Endodermal cell (in vitro differentiated cells): ENCODE measurements at places on chromosomes 1 and 21. TPM values are rescaled to one million over a fixed set of nuclear protein-coding genes. Genes with fewer than 3 reads are reported as not detected.
A peak's percentile ranks its signal among the peaks of the same experiment; 100 is the strongest.

DNA sequence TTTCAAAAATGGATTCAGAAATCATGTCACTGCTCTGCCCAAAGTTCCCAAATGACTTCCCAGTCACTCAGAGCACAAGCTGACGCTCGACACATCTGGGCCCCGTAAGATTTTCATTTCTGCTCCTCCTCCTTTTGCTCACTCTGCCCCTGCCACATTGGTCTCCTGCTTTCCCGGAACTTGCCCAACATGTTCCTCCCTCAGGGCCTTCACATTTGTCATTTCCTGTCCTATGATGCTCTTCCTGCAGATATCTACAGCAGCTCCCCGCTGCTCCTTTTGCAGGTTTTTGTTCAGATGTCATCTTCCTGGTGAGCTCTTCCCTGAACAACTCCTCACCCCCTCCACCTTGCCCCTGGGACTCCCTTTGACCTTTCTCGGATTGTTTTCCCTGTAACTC, 58.5 kb upstream of the IVNS1ABP start:
- DNase-seq: no peak

DNA sequence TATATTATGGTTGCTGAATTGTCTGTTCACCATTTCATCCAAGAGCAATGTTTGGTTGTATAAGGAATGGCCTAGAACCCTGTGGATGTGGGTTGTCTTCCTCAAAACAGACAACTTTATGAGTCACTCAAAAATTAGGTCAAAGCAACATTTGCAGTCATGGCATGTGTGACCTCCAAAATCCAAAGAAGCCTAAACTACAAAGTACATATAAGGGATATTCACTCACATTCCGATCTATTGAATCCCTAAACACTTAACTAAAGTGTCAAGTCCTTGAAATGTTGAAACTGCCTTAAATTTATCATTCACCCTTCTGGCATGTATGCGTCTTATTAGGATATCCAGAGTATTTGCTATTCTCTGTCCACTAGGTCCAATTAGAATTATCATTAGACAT, 491.5 kb downstream of the NUF2 start:
- no peak for DNase-seq

- DNase-seq: no peak
Measured at GRCh38 chr1:22781483-22781882, 70.8 kb downstream of the EPHB2 start.

DNA sequence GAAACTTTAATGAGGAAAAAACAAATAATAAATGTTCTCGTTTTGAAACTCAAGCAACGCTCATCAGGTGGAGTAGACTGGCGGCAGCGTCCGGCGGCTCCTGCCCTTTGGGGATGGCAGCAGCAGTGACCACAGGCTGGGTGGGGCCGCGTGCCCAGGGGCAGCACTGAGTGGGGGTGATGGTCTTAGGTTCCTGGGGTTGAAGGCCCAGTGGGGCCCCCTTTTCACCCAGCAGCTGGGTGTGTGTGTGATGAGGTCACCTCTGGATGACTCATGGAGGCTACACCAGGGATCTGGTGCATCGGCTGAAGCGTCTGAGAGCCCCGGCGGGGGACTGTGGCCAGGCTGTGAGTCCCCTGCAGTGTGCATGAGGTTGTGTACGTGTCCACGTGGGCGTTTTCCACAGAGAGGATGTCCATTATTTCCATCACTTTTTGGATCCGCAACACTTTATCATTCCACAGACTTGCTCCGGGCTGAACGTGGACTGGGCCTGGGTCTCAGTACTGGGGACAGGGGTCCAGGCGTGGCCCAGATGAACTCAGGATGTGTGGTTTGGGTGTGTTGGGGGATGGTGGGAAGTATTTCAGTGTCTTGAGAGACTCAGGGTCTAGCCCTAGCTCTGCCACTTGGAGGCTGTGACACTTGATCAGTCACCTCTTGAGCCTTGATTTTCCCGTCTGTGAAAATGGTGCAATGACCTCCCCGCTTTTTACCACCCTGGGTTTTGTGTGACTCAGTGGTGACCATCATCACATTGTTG, 25.6 kb downstream of the LDLRAP1 start:
- no peak for DNase-seq

DNA sequence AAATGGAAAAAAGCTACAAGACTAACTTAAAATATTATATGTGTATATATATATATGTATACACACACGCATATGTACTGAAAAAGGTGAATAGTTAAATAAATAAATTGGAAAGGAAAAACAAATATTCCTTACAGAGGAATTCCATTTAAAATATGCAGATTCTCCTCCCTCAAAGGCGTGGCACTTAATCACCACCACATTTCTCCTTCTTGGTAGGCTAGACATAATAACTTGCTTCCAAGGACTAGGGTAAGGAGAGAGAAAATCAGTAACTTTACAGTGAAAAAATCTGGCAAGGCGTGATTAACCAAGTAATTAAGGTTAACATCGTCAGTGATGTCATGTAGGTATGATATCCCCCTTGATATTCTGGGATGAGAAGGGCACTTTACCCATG, 84.0 kb upstream of the USP25 start:
- DNase-seq: no peak

- no peak for DNase-seq
Measured at GRCh38 chr1:1150100-1150499, 23.6 kb upstream of the TTLL10 start.

DNA sequence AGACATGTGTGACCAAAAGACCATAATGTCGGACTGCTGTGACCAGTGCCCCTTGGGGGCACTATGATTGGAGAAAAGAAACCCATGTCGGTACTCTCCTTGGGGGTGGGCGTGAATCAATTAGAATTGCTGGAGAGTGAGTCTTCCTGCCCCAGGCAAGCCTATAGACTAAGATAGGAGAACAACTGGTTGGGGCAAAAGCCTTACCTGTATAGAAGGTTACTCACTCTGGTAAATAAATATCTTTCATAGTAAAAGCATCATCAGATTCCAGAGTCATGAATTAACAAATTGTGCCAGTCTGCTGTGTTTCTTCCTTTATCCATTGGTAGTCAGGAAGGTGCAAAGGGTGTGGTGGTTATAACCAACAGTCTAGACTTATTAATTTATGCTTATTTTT, 2.9 kb upstream of the PTGFRN start:
- DNase-seq: no peak

DNA sequence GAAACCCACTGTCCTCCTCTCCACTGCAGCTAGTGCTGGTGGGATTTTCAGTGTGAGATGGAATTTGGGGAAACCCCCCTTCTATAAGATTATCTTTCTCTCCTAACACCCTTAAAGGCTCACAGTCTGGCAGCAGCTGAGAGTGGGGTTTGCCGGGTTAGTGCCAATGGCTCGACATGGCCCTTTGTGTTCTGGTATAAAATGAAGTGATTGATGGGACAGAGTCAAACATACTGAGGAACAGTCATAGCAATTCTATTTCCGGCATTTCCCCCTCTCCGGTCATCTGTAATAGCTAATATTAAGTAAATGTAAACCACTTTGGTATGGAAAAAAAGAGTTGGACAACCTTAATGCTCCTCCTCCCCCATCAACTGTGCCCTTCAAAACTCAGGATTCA, 37.6 kb downstream of the TFF3 start:
- no peak for DNase-seq

DNA sequence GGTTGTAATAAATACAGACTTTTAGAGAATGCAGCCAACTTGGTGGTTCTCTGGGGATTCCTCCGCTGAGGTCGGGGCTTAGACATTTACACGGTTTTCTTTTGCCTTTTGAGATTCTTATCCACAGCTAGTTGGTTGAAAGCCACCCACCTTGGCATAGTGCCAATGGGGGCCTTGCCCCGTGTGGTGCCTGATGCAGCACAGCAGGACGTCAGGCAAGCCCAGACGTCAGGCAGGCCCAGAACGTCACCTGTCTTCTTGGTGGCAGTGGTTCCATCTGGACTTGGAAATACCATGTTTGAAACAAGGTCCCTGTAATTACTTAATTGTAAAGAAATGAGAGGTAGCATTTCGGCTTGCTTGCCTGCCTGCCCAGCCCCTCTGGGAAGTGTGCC, 78.5 kb downstream of the GALNT2 start:
- no peak for DNase-seq

GRCh38 chr21:39037807-39038405, 145.3 kb downstream of the PSMG1 start:
- DNase-seq: peak; percentile 87

DNA sequence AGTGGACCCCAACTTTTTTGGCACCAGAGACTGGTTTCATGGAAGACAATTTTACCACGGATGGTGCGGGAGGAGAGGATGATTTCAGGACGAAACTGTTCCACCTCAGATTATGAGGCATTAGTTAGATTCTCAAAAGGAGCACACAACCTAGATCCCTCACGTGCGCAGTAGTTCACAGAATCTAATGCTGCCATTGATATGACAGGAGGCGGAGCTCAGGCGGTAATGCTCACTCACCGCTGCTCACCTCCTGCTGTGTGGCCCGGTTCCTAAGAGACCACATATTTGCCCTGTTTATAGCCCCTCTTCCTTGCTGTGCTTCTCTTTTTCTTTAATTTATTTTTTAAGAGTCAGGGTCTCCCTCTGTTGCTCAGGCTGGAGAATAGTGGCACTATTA, 4.6 kb downstream of the NTRK1 start:
- no peak for DNase-seq

DNA sequence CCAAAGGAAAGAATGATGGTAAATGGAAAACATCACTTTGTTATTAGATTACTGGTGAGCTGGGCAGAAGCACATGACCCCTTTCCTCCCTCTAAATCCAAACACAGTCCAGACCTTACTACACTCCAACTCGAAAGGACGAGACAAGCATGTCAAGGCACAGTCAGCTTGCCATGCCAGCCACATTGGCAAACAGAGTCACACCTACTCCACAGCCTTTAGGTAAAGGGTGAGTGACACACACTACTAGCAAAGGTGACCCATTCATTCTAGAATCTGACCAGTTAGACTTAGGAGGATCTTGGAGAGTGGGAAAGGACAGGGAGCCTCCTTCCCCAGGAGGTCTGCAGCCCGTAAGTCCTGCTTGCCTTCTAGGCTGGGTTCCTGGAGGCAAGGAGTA, 3.0 kb downstream of the SLC44A3 start:
- no peak for DNase-seq

DNA sequence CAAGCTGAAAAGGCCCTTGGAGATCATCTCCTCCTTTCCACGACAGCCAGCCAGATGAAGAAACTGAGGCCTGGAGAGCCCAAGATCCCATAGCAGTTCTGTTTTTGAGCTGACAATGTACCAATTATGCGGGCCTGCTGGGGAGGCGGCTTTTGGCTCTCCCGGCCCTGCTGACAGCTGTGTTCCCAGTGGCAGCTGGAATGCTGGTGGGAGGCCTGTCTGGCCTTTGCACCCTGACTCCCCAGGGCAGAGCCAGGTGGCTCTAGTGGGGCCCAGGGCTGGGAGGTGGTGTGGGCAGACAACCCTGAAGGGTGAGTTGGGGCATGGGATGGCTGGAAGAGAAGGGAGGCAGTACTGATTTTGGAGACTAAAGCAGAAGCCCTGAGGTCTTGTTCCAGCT, 30.7 kb upstream of the WASF2 start:
- DNase-seq: no peak

- no peak for DNase-seq
Measured at GRCh38 chr1:21326861-21327344, 36.6 kb upstream of the ECE1 start.

GRCh38 chr1:192805832-192806323, 3.0 kb upstream of the RGS2 start:
- DNase-seq: no peak

DNA sequence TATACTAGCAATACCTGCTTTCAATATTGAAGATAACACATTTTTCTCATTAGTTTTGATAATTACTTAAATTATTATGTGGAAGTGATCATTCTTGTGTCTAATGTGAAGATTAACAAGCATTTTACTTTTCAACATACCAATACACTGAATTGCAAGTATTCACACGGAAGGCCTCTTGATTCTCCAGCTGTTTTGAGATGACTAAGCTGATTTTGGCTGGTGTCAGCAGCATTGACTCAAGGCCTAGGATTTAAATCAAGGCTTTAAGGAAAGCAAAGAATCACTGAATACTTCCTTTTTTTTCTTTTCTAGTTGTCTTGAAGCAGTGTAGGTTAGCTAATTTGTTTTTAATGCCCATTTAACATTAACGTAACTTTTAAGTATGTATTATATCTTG, 373.7 kb downstream of the SRGAP2C start:
- no peak for DNase-seq

GRCh38 chr1:154765970-154766369, 104.1 kb downstream of the KCNN3 start:
- peak; percentile 76 for DNase-seq

DNA sequence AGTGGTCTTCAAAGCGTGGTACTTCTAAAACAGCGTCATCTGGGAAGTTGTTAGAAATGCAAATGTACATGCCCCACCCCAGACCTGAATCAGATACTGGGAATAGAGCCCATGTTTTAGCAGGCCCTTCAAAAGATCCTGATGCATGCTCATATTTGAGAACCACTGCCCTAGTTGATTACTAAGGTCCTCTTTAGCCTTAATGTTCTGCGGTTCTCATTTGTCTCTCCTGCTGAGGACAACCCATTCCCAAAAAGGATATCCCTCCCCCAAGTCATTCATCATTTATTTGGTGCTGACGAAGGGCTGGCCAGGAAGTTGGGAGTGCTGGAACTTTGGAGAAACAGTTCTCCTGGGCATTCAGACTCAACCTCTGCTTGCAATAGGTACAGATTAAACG, 92.4 kb upstream of the RALGPS2 start:
- no peak for DNase-seq

GRCh38 chr1:21503706-21504377, 5.4 kb upstream of the ALPL start:
- DNase-seq: peak; percentile 52

GRCh38 chr1:154729577-154729976, 121.6 kb upstream of the ADAR start:
- DNase-seq: no peak

GRCh38 chr1:224357626-224358124, 996 bp downstream of the CNIH4 start:
- no peak for DNase-seq

GRCh38 chr1:36067871-36068270, 16.0 kb upstream of the TEKT2 start:
- no peak for DNase-seq

DNA sequence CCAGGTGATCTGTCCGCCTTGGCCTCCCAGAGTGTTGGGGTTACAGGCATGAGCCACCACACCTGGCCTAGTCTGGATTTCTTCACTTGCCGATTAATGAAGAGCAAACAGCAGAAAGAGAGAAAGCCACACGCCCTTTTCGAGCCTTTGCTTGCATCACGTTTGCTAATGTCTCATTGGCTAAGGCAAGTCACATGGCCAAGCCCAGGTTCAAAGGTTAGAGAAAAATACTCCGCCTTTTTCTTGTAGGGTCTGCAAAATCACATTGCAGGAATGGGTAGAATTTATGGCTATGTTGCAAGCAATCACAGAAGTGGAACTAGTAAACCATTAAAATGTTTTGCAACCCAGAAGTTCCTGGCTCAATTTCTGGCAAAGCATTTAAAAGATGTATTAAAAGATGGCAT, 26.8 kb upstream of the BACH1 start:
- no peak for DNase-seq

- DNase-seq: peak; percentile 54
Measured at GRCh38 chr1:8822373-8823294, 5.2 kb upstream of the RERE start.

Gene LYPD8
- total RNA-seq: not detected in 2 replicates

Gene MYOG
- total RNA-seq: not detected in 3 replicates

Gene TMEM81
- total RNA-seq: 4.3 to 6.2 TPM (median 5.9 TPM) in 3 replicates

Gene FAM72A
- 8.4 and 10.7 TPM in 2 replicates for total RNA-seq

Gene TRIM67
- total RNA-seq: 0.04 and 0.05 TPM in 2 replicates

Gene C1orf226
- 5.1 and 5.4 TPM in 2 replicates for total RNA-seq

Gene ELAPOR1
- total RNA-seq: 0.27 and 0.48 TPM in 2 replicates

Gene ANGPTL3
- not detected in 2 replicates for total RNA-seq

Gene AK5
- total RNA-seq: 1.9 to 2.8 TPM (median 2.0 TPM) in 3 replicates

Gene SAMD11
- total RNA-seq: 63.3 to 164 TPM (median 152 TPM) in 3 replicates

Gene AMY1A
- not detected in 2 replicates for total RNA-seq

Gene KLF17
- total RNA-seq: not detected in 3 replicates

Gene CD247
- 0.23 to 0.46 TPM in 2 of 3 replicates, not detected in the other for total RNA-seq

Gene IGSF9
- total RNA-seq: 7.5 and 8.5 TPM in 2 replicates

Gene LCE1F
- not detected in 3 replicates for total RNA-seq
